Central memory CD8-positive, alpha-beta T cell (primary cell): ENCODE measurements at places on chromosomes 6 and 20.

DNA sequence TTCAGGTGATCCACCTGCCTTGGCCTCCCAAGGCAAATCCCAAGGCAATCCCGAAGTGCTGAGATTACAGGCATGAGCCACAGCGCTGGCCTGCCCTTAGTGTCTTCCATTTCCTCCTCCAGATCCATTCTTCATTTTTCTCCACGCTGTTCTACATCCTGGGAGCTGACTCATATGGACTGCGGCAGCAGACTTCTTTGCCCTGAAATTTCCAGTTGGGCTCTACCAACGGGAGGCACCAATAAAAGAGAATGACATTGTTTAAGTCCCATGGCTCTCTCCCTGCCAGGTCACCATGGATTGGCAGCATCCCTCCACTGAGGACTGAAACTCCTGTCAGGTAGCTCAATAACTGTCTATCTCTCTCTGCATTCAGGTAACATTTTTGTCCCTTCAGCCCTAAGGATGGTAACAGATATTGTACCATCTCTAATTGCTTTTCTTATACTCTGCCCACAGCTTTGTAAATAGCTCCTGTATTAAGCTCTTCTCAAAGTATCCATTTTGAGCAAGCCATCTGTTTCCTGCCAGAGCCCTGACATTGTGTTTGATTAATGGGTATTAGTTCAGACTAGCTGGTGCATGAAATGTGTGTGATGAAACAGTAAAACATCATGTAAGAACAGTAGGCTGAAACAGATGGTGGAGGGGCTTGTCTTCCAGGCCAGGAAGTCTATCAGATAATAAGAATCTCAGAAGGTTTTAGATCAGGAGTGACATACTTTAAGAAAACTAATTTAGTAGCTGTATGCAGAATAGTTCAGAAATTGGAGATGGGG is 3.6 kb downstream of the TBCC start:
- H3K4me1 ChIP-seq: peaks cover 8% of the 10 kb centered on the region
- peak overlapping the region; percentile 17 for H3K27ac ChIP-seq
- no peak overlapping the region for H3K4me3 ChIP-seq
- no peak for DNase-seq
- peaks cover 26% of the 10 kb centered on the region for H3K36me3 ChIP-seq
- no peaks in the 10 kb centered on the region for H3K27me3 ChIP-seq

- no peak overlapping the region for H3K27ac ChIP-seq
- DNase-seq: no peak
- no peak overlapping the region for H3K4me3 ChIP-seq
- H3K36me3 ChIP-seq: peaks cover 1% of the 10 kb centered on the region
- no peaks in the 10 kb centered on the region for H3K27me3 ChIP-seq
- H3K4me1 ChIP-seq: no peaks in the 10 kb centered on the region
Measured at GRCh38 chr6:81844686-81845085, 92.2 kb upstream of the TENT5A start.

DNA sequence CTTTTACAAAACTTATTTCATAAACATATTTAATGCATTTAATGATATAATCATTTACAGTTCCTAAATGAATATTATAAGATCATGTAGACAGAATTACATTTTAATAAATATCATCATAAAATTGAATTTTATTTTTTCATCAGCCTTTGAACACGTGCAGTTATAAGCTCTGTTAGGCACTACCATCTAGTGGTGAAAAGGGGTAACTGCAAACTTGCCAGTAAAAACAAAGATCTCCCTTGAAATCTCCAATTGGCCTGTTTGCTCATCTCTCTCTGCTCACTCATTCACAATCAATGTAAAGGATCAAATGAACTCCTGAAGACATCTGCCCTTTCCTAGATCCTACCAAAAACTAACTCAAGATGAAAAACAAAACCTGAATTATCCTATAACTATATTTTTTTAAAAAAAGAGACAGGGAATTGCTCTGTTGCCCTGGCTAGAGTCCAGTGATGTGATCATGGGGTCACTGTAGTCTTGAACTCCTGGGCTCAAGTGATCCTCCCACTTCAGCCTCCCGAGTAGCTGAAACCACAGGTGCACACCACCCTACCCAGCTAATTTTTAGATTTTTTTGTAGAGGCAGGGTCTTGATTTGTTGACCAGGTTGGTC is 31.7 kb downstream of the SAMHD1 start:
- H3K4me1 ChIP-seq: peaks cover 20% of the 10 kb centered on the region
- H3K36me3 ChIP-seq: peaks cover 80% of the 10 kb centered on the region
- no peak for DNase-seq
- no peak overlapping the region for H3K4me3 ChIP-seq
- H3K27ac ChIP-seq: peak overlapping the region; percentile 76

DNA sequence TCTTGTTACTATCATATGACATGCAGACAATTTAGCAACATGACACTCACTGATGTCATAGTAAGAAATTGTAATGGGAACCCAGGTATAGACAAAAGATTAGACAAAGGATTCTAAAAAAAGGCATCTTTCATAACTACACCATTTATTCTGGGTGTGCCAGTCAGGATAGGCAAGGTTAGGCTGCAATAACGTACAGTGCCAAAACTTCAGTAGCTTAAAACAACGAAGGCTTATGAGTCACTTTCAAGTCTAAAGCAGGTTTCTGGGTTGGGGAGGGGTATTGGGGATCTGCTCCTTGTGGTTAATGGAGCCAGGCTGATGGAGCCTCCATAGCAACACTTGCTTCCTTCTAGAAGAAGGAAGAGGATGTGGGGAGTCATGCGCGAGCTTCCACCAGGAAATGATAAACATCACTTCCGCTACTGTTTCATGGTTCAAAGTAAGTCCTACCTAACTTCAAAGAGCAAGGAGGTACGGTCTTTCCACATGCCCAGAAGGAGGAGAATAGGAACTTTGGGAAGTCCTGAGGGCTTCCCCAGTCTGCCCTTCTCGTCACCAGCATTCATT is 2.0 kb upstream of the GTSF1L start:
- no peak for DNase-seq
- no peak overlapping the region for H3K27ac ChIP-seq
- no peak overlapping the region for H3K4me3 ChIP-seq

GRCh38 chr6:116445102-116445501 is 16.1 kb upstream of the CALHM6 start:
- DNase-seq: no peak
- peaks cover 1% of the 10 kb centered on the region for H3K36me3 ChIP-seq
- H3K4me3 ChIP-seq: no peak overlapping the region
- peaks cover 39% of the 10 kb centered on the region for H3K27me3 ChIP-seq
- peaks cover 8% of the 10 kb centered on the region for H3K4me1 ChIP-seq

GRCh38 chr6:2565499-2565898 is 185.2 kb downstream of the MYLK4 start:
- peaks cover 53% of the 10 kb centered on the region for H3K27me3 ChIP-seq
- H3K27ac ChIP-seq: no peak overlapping the region
- no peak for DNase-seq
- no peak overlapping the region for H3K4me3 ChIP-seq
- H3K4me1 ChIP-seq: peaks cover 9% of the 10 kb centered on the region

DNA sequence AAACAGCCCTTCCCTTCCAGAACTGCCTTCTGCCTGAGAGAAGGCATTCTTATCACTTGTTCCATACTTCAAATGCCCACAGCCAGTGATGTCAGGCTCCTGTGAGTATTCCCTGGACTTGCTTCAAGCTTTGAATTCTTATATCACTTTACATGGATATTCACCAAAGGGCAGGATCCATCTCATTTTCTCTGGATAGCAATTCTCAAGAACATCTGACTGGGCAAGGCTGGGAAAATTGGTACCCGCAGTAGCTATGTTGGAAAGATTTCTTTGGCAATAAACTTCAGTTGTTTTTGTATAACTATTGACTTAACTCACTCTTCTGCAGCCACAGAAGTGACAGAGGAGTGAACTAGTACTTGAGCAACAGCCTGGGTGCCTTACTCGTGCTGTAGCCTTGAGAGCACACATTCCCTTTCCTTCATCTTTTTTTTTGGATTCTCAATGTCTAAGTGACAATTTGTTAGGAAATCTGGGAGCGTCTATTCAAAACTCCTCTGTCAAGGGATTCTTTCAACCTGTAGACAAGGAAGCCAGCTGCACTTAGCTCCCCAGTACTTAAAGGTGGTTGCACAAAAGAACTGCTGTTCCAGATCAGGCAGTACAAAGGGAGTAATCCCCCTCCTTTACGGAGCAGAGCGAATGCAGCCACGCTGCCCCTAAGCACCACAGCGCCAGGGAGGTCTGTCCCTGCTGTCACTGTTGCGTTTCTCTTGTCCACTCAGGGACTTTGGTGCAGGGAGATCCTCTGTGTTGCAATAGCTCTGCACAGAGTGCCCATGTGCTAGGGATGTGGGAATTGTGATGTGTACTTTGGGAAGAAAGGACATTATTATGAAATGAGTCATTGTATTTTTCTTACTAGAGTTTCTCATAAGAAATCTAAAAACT is 69.6 kb downstream of the JAG1 start:
- peaks cover 9% of the 10 kb centered on the region for H3K36me3 ChIP-seq
- DNase-seq: no peak
- H3K4me1 ChIP-seq: no peaks in the 10 kb centered on the region
- H3K27me3 ChIP-seq: no peaks in the 10 kb centered on the region

- peaks cover 29% of the 10 kb centered on the region for H3K36me3 ChIP-seq
- DNase-seq: no peak
- H3K27ac ChIP-seq: no peak overlapping the region
- H3K4me3 ChIP-seq: no peak overlapping the region
- H3K4me1 ChIP-seq: no peaks in the 10 kb centered on the region
Measured at GRCh38 chr20:3221398-3222226, 12.3 kb downstream of the ITPA start.
